Breast epithelium (tissue), 4 donors: ENCODE measurements at places on chromosomes 5 and 9.

DNA sequence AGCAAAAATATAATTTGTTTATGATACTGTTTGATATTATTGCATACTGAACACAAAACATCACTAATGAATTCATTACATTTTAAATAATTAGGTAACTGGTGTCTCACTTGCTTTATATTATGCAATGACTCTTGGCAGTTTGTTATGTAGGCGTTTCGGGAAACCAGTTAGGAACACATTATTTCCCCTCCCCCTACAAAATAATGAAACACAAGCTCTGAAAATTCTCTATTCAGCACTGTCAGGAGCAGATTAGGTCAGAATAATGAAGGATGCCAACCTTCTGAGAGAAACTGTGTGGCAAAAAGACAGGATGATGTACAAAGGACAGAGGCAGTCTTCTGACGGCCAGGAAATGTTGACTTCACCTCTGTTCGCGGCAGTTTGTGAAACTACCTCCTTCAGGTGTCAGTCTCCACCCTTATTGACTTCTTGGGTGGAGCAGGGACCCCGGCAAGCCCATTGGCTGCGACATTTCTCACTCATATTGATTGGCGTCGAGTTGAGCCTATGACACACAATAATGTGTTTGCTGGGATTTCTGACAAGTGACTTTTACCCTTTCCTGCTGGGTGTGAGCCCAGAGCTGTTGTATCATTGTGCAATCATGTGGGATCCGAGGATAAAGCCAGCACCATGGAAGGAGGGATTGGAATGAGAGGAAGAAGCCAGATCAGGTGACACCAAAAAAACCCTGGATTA is 33.9 kb downstream of the SH3PXD2B start:
- H3K4me3 ChIP-seq = no peak overlapping the region
- H3K27ac ChIP-seq = peak overlapping the region; percentile 91
- H3K36me3 ChIP-seq = no peaks in the 10 kb centered on the region

DNA sequence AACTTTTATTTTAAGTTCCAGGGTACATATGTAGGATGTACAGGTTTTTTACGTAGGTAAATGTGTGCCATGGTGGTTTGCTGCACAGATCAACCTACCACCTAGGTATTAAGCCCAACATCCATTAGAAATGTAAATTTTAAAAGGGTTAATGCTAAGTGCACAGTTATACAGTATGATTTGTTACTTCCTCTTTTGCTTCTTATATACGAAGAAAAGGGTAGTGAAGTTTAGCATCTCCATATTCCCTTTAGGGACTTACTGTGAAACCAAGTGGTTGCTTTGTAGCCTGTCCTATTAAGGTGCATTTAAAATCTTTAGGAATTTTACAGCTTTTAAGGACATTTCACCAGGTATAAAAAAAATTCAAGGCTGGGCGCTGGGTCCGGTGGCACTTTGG is 46.4 kb downstream of the RBM27 start:
- DNase-seq = no peak
- H3K36me3 ChIP-seq = peaks cover 7% of the 10 kb centered on the region
- no peaks in the 10 kb centered on the region for H3K27me3 ChIP-seq
- no peak overlapping the region for H3K27ac ChIP-seq

DNA sequence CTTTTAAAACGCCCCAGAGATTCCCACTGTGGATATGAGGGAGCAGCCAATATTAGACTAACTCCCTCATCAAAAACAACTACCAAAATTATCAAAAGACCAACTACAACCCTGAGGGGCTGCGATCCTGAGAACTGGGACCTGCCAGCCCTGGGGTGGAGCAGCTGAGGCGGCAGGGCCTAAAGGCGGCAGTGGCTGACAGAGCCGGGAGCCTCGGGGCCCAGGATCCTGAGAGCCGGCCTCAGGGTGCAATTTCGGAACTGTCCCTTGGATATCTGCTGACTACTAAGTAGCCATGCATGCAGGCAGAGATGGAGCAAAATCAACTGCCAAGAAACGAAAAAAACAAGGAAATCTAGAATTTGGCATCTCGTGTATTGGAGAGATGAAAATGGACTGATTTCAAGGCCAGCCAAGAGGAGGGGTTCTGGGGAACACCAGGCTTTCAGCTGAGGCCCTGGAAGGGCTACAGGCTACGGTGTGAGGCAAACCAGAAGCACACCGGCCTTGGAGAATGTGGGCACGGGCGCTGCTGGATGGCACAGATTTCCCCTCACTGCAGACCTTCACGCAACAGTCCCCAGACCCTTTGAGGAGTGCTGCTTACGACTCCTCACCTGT is 63.6 kb upstream of the UBAC1 start:
- H3K36me3 ChIP-seq = no peaks in the 10 kb centered on the region
- H3K4me3 ChIP-seq = no peak overlapping the region
- peak; percentile 34 for DNase-seq
- no peaks in the 10 kb centered on the region for H3K4me1 ChIP-seq
- no peak overlapping the region for H3K27ac ChIP-seq
- H3K27me3 ChIP-seq = no peaks in the 10 kb centered on the region

- H3K36me3 ChIP-seq = no peaks in the 10 kb centered on the region
- H3K4me3 ChIP-seq = no peak overlapping the region
- no peaks in the 10 kb centered on the region for H3K4me1 ChIP-seq
- H3K27ac ChIP-seq = no peak overlapping the region
- no peak for DNase-seq
Measured at GRCh38 chr5:165209101-165209727, 1703.8 kb downstream of the MAT2B start.

GRCh38 chr5:112863549-112863948 is 2.5 kb downstream of the SRP19 start:
- H3K36me3 ChIP-seq = no peaks in the 10 kb centered on the region
- no peaks in the 10 kb centered on the region for H3K4me1 ChIP-seq
- H3K27me3 ChIP-seq = no peaks in the 10 kb centered on the region
